Stimulated activated CD8-positive, alpha-beta memory T cell treated with anti-CD3 and anti-CD28 coated beads, Interleukin-7, amount 100 ng/mL, for 1 hour (primary cell): ENCODE measurements at places on chromosomes 3 and 15.

DNA sequence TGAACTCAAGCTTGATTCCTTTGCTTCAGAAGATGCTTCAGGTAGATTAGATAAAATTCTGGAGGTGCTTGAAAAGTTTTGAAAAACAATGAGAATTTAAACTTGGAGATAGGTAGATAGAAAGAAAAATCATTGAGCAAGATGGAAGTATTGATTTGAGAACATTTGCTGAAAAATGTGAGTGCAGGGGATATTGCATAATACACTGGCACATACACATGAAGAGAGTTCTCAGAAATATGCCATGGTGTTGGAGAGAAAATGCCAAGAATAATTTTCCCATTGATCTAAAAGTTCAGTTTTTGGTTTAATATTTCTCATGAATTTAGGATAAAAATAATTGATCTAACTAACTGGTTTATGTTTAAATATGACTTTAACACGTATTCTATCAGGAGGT, 107.2 kb upstream of the GBE1 start:
- no peak for DNase-seq

DNA sequence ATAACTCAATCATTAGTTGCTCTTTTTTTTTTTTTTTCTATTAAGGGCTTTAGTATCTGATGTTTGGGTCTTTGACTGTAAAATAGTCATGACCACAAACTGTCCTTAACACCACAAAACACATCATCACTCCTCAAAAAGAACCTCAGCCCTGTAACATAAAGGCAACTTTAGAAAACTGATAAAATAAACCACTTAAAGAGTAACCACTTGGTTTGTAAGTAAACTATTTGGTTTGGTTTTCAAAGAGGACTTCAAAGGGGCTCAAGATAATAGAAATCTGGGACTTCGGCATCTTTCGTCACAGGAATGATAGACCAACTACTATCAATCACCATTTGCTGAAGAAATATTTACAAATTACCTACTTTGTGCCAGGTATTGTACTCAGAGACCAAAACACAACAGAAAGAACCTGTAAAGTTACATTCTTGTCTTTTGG, 167.8 kb downstream of the FOXP1 start:
- no peak for DNase-seq

- DNase-seq: no peak
Observed at GRCh38 chr3:128335621-128336296, 130.9 kb downstream of the DNAJB8 start.

DNA sequence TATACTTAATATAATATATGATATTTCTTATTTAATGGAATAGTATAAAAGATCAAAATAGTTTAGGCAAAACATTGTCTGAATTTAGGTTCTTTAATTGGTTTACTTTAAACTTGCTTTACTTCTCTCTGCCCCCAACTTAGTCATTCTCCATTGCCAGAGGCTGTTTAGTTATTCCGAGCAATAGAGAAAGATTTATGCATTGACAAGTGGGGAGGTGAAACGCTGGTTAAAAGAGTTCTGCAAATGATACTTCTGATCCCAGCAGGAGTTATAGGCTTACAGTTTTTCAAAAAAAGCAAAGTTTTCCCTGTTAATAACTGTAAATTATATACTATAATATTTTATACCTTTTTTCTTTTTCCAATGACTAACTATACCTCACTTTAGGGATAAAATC, 145.4 kb downstream of the EPHA3 start:
- no peak for DNase-seq

- no peak for DNase-seq
Observed at GRCh38 chr3:16911916-16912315, 27.2 kb downstream of the PLCL2 start.

- no peak for DNase-seq
Observed at GRCh38 chr3:22960105-22960984, 242.8 kb upstream of the UBE2E2 start.

DNA sequence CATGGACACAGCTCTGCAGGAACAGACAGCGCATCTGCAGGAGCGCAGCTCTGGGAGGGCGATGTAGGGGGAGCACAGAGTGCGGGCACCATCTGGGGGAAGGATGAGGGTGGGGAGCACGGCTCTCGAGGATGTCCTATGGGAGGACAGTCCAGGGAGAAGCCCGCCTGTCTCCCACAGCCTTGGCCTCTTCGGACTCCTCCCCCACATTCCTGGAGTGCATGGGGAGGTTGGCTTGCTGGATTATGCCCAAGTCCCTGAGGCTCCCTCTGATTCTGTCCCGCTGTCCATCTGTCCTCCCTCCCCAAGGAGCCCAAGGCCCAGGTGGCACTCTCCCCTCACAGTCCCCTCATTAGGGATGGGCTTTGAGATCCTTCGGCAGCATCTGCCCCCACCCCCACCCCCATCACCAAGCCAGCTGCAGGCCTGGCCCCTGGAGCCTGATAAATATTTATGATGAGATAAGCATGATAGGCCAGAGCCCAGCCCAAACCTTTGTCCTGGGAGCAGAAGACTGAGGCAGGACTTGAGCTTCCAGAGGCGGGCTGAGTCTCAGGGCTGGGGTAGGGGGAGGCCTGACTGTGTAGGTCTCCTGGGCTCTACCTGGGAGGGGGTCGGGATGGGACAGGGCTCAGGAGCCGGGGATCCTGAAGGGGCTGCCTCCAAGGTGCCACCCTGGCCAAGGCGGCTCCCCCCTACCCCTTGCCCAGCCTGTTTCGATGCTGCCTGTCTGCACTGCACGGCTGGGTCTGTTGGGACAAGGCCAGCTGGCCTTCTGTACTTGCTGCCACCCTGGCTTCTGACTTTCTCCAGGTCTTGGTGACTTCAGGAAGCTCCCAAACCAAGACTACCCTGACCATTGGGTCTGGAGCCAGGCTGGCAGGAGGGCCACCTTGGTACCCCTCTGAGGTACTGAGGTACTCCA, 28.6 kb upstream of the SEMA3F start:
- DNase-seq: no peak
